SJSA1 (cell line): ENCODE measurements at places on chromosomes 3 and 15.
A peak's percentile ranks its signal among the peaks of the same experiment; 100 is the strongest.

- no peaks in the 10 kb centered on the region for H3K36me3 ChIP-seq
- no peak for DNase-seq
- H3K27ac ChIP-seq, result no peak overlapping the region
- H3K4me1 ChIP-seq, result no peaks in the 10 kb centered on the region
- H3K27me3 ChIP-seq, result no peaks in the 10 kb centered on the region
Observed at GRCh38 chr3:82423268-82424030, 662.0 kb upstream of the GBE1 start.

DNA sequence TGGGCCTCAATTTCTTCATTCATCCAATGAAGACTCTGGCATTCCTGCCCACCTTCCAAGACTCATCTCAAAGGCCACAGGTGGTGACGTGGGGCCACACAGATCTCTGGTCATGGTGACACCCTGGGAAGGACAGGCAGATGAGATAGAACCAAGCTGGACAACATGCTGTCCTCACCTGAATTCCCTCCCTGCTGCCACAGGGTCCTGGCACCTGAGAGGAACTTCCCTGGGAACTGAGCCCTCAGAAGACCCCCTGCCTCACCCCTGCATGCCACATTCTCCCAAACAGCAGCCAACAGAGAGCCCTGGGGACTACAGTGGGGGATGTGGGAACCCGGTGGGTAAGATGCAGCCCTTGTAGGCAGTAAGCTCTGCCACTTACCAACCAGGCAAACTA lies 10.7 kb downstream of the KLF15 start:
- H3K36me3 ChIP-seq, result no peaks in the 10 kb centered on the region
- H3K27me3 ChIP-seq, result no peaks in the 10 kb centered on the region
- H3K4me1 ChIP-seq, result no peaks in the 10 kb centered on the region

DNA sequence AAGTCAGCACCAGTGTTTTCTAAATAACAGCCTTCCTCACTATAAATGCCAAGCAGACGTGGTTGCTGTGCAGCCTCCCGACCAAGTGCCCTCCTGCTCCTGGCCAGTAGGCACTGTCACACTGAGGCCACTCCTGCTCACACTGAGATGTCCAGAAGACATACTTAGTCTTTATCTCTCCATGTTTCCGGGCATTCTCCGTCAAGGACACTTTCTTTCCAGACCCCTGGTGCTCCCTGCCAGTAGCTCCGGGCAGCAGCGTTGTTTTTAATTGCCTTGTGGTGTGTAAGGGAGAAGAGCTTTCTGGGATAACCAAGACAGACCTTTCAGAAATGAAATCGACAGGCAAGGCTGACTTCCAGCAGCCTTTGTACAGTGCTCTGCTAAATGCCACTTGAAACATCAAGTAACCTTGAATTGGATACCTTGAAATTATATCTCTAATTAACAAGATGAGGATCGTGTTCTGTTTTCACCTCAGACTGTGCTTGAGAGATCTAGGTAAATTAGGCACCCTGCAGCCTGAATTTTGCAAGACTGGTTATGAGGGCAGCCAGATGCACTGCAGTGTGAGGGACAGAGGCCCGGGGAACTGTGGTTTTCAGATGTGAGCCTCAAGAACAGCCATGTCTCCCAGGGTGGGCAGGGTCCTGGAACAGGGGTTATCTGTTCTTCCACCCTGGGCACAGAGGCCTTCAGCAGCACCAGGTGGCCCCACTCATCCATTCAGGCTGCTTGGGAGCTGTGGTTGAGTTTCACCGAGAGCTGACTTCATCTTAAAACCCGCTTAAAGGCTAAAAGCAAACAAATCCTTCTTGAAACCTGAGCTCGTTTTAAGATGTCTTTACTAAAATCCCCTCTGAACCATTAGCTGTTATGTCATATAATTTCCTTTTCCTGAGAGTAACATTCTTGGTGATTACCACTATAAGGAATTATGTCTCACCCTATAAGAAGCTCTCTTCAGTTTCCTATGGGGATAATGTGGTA lies 105.5 kb upstream of the IL12A start:
- DNase-seq, result no peak
- no peak overlapping the region for H3K27ac ChIP-seq
- H3K27me3 ChIP-seq, result no peaks in the 10 kb centered on the region
- H3K36me3 ChIP-seq, result peaks cover 23% of the 10 kb centered on the region

DNA sequence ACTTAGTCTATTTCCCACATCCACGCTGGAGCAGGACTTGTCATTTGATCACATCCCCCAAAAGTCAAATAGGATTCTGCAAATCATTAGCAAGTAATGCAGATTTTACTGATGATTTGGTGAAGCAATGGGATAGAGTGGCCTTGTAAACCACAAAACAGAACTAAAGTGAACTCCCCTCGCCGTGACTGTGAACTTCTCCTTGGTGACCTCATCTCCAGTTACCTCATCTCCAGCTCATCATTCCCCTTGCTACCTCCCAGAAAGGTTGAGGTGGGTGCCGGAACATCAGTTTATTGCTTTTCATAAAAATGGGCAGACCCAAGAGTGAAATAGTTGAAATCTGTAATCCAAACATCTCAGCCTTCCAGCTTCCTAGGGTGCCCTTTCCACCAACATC lies 36.7 kb upstream of the ADPGK start:
- no peaks in the 10 kb centered on the region for H3K36me3 ChIP-seq
- no peak overlapping the region for H3K4me3 ChIP-seq
- peak; percentile 6 for DNase-seq
- H3K27ac ChIP-seq, result no peak overlapping the region
- H3K27me3 ChIP-seq, result no peaks in the 10 kb centered on the region; the same call in 1 of the 2 replicates

- DNase-seq, result no peak
- no peak overlapping the region for H3K27ac ChIP-seq
- no peaks in the 10 kb centered on the region for H3K27me3 ChIP-seq
- H3K4me3 ChIP-seq, result no peak overlapping the region
Observed at GRCh38 chr3:72896996-72897757, 9.3 kb downstream of the GXYLT2 start.
